ENCODE measurements at places on chromosomes 6 and 20.

- no peak for DNase-seq
These were observed 262.2 kb upstream of the TAB2 start for GRCh38 chr6:149055195-149055899.

GRCh38 chr6:134787261-134787877 lies 162.5 kb downstream of the ALDH8A1 start:
- DNase-seq, result no peak

DNA sequence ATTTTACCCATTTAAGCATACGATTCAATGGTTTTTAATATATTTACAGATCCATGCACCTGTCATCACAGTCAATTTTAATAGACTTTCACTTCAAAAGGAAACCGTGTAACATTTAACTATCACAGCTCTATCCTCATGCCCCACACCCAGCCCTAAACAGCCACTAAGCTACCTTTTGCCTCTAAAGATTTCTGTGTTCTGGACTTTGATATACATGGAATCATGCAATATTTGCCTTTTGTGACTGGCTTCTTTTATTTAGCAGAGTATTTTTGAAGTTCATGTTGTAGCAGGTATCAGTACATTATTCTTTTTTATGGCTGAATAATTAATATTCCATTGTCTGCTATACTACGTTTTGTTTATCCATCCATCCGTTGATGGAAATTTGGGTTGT lies 50.3 kb upstream of the STX16 start:
- no peak for DNase-seq

- DNase-seq, result peak; percentile 38
These were observed 1.6 kb downstream of the SAMD10 start for GRCh38 chr20:63977739-63978276.

- no peak for DNase-seq
These were observed 4.6 kb downstream of the MAD2L1BP start for GRCh38 chr6:43639984-43640800.

DNA sequence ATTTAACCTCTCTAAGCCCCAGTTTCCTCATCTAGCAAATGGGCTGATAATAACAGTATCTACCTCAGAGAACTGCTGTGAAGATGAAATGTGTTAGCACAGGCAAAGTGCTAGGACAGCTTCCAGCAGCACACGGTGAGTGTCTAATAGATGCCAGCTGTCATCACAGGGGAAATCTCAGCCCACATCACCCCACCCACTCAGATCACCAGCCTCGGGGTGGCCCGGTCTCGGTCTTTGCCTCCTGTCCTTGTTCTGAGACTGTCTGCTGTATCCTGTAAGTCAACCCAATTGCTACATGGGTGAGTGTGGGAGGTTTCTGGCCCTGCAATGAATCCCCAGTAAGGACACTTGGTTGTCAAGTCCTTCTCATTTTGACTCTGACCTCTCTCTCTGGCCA lies 99.5 kb upstream of the ZNFX1 start:
- DNase-seq, result no peak

DNA sequence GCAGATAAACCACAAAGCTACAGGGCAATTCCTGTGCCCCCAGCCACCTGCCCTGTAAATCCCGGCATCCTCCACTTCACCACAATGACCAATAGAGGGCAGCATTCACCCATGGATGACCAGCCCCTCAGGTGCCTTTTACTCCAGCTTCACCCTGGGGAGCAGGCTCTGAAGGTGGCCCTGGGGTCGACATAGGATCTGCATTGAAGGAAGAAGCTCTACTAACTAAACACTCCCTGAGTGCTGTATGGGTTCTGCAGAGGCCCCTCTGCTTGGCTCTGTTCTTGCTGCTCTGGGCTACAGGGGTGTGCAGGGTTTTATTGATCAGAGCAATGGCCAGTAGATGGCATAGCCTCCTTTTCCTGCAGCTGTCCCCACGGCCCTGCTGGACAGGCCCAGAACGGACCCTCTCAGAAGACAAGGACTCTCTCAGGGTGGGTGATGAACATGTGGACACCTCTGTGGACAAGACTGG lies 20.3 kb downstream of the CST4 start:
- DNase-seq, result peak; percentile 64

- DNase-seq, result peak; percentile 33
These were observed 43.1 kb upstream of the TNFAIP3 start for GRCh38 chr6:137823826-137824555.

DNA sequence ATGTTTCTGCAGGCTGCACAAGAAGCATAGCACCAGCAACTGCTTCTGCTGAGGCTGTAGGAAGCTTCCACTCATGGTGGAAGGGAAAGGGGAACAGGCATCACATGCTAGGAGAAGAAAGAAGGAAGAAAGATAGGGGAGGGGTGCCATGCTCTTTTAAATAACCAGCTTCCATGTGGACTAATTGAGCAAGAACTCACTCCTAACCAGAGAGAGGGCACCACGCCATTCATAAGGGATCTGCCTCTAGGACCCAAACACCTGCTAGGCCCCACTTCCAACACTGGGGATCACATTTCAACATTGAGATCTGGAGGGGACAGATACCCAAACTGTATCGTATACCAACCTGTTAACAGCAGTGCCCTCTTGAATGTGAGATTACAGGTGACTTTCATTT lies 46.9 kb upstream of the ARMC2 start:
- DNase-seq, result no peak

- DNase-seq, result peak; percentile 58
These were observed 29.1 kb downstream of the AGPAT4 start for GRCh38 chr6:161244725-161245124.

DNA sequence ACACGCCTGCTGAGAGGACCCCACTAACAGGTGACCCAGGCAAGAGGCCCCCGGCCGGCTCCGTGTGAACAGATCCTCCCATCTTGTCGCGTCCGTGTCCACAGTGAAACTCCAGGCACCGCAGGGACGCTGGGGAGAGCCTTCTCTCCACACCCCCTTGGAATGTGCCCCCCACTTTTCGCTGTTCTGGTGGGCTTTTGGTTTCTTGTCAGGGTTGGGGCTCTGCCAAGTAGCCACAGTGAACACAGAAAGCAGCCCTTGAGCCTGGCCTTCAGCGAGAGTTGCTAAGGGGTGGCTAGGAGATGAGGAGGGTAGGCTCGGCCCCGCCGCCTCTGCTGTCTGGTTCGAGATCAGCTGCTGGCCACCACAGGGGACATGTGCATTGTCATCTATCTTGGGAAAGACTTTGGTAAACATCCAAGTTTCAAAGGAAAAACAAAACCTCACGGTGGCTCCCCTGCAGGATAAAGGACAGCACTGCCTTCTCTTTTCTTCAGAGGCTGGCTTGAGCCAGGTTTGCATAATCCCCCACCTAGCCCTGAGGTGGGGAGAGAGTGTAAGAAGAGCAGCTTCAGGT lies 22.7 kb downstream of the SYNDIG1 start:
- peak; percentile 22 for DNase-seq

DNA sequence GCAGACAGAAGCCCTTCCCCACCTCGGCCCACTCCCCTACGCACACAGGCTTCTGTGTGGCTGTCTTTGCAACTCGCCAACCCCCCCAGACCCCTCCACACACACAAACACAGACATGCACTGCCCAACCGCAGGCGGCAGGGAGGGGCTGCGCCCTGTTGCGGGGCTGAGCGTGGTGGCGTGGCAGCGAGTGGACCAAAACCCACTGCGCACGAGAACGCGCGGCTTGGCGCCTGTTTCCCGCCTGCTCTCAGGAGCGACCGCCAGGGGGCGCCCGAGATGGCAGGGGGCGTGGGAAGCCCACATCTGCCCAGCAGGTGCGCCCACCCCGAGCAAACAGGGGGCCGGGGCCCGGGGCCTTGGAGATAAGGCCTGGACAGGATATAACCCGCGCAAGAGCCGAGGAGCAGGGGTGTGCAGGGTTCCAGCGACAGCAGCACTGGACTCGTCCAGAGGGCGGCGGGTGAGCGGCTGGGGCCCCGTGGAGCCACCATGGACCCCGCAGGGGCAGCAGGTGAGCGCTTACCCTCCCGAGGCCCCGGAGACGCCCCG lies at the start of gene RBPJL:
RBPJL (plus strand) TSS at position 410 of the 552 bp plus-strand sequence; CDS start at position 493, 83 bp downstream.
- DNase-seq, result peak; percentile 81

DNA sequence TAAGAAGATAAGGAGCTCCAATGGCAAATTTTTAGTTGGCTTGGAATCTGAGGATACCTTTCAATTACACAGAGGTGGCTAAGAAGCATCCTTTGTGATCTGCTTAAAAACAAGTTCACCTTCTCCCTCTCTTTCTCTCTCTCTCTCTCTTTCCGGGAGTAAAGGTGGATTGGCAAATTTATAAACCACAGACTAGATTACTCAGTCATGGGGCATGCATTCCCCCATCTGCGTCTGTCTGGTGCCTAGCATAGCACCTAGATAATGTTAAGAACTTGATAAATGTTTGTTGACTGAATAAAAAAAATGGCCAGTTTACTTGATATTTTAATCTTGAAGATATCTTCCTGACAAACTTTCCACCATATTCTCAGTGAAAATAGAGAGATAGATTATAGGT lies 312.3 kb downstream of the CDC5L start:
- no peak for DNase-seq

DNA sequence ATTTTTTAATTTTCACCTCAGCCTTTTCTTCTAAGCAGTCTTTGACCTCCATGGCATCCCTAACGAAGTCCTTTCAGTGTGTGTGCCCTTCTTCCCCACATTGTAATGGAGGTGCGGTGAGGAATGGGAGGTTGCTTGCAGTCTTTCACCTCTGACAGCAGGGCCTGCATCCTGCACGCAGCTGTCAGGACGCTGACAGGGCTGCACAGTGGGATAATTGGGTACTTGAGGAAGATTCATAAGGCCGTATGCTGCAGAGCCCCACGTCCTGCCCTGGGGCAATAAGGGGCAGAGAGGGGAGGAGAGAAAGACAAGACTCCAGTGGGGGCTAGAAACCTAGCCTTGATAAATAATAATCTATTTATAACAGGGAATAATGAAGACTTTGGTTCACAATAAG lies 184.7 kb downstream of the SAMD5 start:
- DNase-seq, result no peak

- DNase-seq, result no peak
These were observed 111.9 kb upstream of the FLRT3 start for GRCh38 chr20:14449323-14449722.

DNA sequence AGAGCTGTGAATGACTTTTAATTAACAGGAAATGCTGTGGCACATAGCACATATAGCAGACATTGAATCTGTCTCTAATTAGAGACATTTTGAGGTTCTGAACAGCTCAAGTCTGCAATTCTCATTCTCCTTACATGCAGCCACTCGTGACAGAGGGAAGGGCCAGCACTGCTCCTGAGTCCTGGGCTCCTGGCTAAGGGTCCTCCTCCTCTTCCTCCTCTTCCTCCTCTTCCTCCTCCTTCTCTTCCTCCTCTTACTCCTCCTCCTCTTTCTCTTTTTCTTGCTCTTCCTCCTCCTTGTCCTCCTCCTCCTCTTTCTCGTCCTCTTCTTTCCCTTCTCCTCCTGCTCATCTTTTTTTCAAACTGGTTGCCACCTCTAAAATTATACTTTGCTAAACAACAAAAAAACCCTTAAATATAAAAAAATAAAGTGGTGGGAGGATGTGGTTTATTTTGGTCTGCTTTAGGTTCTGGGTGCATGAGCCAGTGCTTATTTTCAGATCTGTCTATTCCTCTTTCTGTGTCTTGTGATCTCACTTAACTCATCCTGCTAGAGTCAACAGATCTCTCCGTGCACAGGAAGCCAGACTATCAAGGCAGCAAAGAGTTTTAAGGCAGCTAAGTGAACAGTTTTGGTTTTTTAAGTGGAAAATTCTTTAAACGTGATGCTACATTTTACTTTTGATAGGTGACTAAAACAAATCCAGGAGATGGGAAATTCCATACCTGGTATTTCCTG lies 159.3 kb downstream of the CD83 start:
- no peak for DNase-seq

- DNase-seq, result no peak
These were observed 61.6 kb upstream of the EDN1 start for GRCh38 chr6:12228447-12229146.

DNA sequence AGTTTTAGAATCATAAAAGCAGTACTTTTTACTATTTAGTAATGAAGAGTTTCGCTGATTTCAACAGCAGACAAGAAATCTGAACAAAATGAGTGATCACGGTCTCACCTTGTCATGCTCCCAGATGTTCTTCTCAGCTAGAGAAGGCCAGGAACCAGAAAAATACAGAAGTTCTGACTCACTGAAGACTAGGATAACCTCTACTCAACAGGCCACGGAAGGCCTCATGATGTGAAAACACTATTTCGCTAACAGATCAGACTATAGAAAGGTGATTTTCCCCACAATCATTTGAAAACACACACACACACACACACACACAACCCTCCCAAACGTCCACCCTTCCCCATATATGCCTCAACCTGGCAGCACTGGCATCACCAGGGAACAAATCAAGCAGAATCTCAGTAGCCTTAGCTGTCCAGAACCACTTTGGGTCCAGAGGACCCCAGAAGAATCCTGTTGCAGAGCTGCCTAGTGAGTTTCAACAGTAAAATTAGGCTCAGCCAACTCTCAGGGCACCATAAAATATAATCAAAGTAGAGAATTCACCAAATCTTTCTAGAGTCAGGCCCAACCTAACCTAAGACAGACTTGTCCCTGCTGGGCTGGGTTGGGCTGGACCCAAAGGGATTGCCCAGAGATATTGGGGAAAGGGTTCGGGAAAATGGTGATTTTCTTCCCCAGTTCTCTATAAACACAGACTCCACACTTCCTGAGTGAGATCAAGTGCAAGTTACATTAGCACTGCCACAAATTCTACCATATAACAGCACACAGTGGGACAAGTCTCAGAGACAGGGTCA lies 7.9 kb downstream of the EXOC2 start:
- no peak for DNase-seq

DNA sequence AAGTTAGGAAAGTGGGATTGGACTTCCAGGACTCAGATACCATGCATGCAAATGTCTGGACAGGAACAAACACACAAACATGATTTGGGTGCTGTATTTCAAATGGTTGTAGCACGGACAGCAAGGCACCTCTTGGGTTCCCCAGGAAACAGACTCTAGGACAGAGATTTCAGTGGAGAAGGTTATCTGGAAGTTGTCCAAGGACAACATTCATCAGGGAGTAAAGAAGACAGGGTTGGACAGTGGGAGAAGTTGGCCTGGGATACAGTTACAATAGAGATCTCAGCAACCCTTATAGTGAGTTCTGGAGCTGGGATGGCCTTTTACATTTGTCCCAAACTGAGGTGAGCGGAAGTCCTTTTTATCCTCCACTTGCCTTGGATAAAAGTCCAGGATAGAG lies 19.8 kb upstream of the TINAG start:
- no peak for DNase-seq

- DNase-seq, result no peak
These were observed 269.0 kb downstream of the SMOC2 start for GRCh38 chr6:168709991-168710390.

GRCh38 chr6:134394208-134394607 lies 76.3 kb upstream of the SGK1 start:
- DNase-seq, result no peak

GRCh38 chr20:32536851-32537656 lies 48.1 kb downstream of the NOL4L start:
- DNase-seq, result peak; percentile 75

- DNase-seq, result no peak
These were observed 41.8 kb upstream of the FUT9 start for GRCh38 chr6:95973976-95974375.

Data from K562 (cell line).